ENCODE measurements at places on chromosomes 4 and X.

GRCh38 chr4:70538869-70539268 lies 20.5 kb downstream of the AMTN start:
- DNase-seq, result no peak

DNA sequence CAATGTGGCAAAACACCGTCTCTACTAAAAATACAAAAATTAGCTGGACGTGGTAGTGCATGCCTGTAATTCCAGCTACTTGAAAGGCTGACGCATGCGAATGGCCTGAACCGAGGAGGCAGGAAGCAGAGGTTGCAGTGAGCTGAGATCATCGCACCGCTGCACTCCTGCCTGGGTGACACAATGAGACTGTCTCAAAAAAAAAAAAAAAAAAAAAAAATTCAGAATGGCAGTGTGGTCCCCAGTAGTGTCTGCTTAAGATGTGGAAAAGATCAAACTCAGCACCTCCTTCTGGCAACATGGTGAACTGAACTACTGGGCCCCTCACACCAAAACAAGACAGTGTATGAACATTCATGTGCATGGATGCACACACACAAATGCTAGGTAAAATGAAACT lies 32.2 kb downstream of the SMS start:
- DNase-seq, result no peak

GRCh38 chrX:132900633-132901293 lies 57.7 kb downstream of the HS6ST2 start:
- DNase-seq, result no peak

- no peak for DNase-seq
These were observed 118.0 kb upstream of the GIMD1 start for GRCh38 chr4:106486533-106486932.

- no peak for DNase-seq
These were observed 33.4 kb downstream of the C4orf54 start for GRCh38 chr4:99624141-99624719.

- no peak for DNase-seq
These were observed 368.4 kb downstream of the RPA4 start for GRCh38 chrX:97252111-97252510.

- no peak for DNase-seq
These were observed 35.4 kb upstream of the CENPU start for GRCh38 chr4:184769141-184769765.

DNA sequence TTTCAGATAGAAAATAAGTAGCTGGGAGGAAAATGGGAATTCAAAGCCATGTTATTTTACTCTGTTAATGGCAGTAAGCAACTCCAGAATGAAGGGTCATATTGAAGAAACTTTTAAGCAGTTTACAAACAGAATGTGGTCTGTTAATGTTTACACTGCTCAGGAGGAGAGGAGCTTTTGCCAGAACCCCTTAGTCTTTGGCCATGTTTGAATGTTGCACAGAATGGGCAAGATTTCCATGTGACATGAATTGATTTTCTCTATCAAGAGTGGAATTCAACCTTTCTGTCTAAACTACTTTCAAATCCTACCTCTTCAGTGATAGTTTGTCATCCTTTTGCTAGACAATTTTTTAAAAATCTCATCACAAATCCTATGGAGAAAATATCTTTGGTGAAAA lies 115.8 kb upstream of the DGKK start:
- DNase-seq, result no peak

- no peak for DNase-seq
These were observed 2.7 kb downstream of the TMEM255A start for GRCh38 chrX:120308558-120308957.

- DNase-seq, result no peak
These were observed 22.7 kb downstream of the POU4F2 start for GRCh38 chr4:146661367-146661766.

- no peak for DNase-seq
These were observed 98.9 kb downstream of the CPEB2 start for GRCh38 chr4:15100994-15101695.

GRCh38 chr4:4542774-4543485 lies 1.1 kb upstream of the STX18 start:
- DNase-seq, result no peak

- no peak for DNase-seq
These were observed 11.6 kb downstream of the ENAM start for GRCh38 chr4:70640192-70640591.

DNA sequence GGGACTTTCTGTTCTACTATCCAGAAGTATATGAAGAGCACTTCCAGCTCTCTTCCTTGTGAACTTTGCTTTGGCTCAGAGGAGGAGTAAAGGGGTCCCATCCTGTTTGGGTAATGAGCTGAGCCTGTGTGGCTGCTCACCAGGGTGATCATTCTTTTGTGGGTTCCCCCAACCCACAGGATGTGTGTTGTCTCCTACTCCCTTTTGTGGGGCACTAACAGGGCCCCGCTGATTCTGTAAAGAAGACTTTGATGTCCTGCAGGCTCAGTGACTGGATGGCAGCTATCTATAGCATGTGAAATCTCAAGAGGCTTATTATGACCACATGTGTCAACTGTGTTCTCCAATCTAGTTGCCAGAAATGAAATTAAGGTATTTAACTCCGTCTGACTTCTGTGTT lies 40.8 kb downstream of the ZNF518B start:
- DNase-seq, result no peak

DNA sequence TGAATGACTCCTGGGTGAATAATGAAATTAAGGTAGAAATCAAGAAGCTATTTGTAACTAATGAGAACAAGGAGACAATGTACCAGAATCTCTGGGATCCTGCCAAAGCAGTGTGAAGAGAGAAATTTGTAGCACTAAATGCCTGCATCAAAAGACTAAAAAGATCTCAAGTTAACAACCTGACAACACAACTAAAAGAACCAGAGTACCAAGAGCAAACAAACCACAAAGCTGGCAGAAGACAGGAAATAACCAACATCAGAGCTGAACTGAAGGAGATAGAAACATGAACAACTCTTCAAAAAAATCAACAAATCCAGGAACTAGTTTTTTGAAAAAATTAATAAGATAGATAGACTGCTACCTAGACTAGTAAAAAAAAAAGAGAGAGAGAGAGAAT lies 8.4 kb downstream of the CFAP299 start:
- DNase-seq, result no peak

GRCh38 chrX:137574102-137574783 lies 8.3 kb downstream of the ZIC3 start:
- DNase-seq, result no peak

- no peak for DNase-seq
These were observed 44.9 kb downstream of the NAT8L start for GRCh38 chr4:2103843-2104547.

GRCh38 chrX:151019856-151020255 lies 36.7 kb downstream of the HMGB3 start:
- no peak for DNase-seq

DNA sequence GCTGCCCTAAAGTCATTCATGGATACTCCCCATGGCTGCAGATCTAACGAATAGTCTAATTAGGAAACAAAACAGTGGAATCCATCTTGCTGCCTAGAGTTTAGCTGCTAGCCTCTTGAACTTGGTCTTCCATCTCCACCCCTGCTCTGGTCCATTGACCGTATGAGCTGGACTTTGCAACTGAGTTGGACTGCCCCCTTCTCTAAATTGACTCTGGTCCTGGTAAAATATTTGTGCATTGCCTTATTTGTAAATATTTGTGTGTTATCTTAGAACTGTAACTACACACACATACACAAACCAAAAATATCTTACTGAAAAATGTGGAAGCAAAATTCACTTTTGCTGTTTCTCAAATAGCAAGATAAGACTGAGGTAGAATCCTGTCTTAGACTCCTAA lies 181.3 kb downstream of the NWD2 start:
- DNase-seq, result no peak

- no peak for DNase-seq
These were observed 308.4 kb upstream of the DIAPH2 start for GRCh38 chrX:96376266-96376665.

- no peak for DNase-seq
These were observed 936.6 kb upstream of the EPHA5 start for GRCh38 chr4:66606908-66607307.

- no peak for DNase-seq
These were observed 28.5 kb downstream of the SASH3 start for GRCh38 chrX:129808158-129808828.

- no peak for DNase-seq
These were observed 953.4 kb downstream of the FAT4 start for GRCh38 chr4:126268106-126268505.

DNA sequence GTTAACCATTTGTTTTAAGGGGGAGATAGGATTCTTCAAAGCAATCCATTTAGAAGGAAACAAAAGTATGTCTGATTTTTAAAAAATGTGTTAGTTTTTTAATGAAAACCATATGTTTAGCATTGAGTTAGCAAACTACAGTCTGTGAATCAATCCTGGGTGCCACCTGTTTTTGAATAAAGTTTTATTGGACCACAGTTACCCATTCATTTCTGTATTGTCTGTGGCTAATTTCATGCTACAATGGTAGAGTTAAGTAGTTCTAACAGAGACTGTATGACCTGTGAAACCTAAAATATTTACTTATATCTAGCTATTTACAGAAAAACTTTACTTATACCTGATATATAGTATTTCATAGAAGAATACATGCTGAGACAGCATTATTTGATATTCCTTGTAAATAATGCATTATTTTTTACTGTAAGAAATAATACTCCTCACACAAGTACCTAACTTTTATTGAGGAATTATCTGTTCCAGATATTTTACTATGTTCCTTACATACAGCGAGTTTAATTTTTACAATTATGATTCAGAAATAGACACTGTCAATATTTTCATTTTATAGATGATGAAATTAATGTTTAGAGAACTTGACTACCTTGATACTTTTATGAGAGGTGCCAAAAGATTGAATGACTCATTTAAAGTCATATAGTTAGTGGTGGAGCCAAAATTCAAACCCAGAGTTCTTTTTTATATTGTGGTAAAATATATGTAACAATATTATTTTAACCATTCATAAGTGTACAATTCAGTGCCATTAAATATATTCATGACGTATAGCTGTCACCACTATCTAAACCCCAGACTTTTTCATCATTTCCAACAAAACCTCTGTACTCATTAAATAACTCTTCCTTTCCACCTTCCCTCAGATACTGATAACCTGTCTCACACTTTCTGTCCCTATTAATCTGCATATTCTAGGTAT lies 122.0 kb downstream of the GLUD2 start:
- no peak for DNase-seq

GRCh38 chr4:148790691-148791090 lies 348.5 kb upstream of the NR3C2 start:
- DNase-seq, result no peak

GRCh38 chrX:50168241-50168687 lies 32.5 kb downstream of the AKAP4 start:
- no peak for DNase-seq

GRCh38 chrX:134423606-134424005 lies 36.4 kb upstream of the HPRT1 start:
- DNase-seq, result no peak

GRCh38 chrX:16629909-16630308 lies 20.0 kb upstream of the S100G start:
- no peak for DNase-seq

- no peak for DNase-seq
These were observed 197.6 kb downstream of the KIT start for GRCh38 chr4:54855191-54855854.

- DNase-seq, result no peak
These were observed 104.6 kb upstream of the KLF3 start for GRCh38 chr4:38559374-38559773.

- DNase-seq, result no peak
These were observed 78.1 kb upstream of the DHRSX start for GRCh38 chrX:2578864-2579263.

DNA sequence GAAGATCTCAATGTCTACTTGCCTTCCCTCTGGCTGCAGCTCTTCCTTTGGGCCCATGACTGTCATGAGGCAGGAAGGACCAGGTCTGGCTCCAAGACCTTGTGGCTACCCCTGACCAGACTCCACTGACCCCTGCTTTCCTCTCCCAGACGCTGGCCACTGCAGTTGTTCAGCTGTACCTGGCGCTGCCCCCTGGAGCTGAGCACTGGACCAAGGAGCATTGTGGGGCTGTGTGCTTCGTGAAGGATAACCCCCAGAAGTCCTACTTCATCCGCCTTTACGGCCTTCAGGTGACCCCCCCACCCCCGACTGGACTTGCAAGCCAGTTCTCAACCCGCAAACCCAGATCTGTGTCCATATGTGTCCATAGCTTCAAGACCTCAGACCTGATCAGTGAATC lies 535 bp downstream of the WAS start:
- no peak for DNase-seq

GRCh38 chr4:7507381-7507780 lies 72.7 kb upstream of the PSAPL1 start:
- DNase-seq, result no peak

- no peak for DNase-seq
These were observed 50.8 kb downstream of the HTRA3 start for GRCh38 chr4:8320386-8320750.

GRCh38 chrX:9865804-9866472 lies 79.7 kb downstream of the SHROOM2 start:
- no peak for DNase-seq

DNA sequence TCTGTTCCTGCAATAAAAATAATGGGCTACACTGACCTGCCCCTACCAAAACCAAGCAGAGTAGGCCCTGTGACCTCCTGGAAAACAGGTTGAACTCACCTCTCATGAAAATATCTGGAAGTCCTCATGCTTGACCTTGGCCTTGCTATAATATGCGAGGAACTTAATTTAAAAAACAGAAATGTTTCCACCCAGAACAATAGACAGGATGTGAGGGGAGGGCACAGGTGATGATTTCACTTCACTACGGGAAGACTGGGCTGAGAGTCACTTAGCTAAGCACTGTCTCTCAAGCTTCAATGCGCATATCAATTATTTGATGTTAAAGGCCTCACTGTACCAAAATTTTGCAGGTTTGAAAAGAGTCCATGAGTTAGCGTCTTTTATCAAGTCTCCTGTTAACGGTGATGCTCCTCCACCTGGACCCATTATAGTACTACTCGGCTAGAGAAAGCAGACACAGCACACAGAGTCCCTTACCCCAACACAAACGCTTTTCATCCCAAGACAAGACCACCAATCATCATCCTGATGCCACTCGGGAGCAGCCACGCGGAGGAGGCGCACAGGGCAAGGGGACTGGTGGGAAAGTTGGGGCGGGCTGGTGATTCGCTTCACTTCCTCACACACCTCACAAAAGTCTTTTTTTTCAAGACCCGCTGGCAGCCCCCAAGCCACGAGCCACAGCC lies 25.9 kb downstream of the ZNF721 start:
- DNase-seq, result no peak

GRCh38 chrX:81957900-81958545 lies 756.1 kb downstream of the SH3BGRL start:
- no peak for DNase-seq

DNA sequence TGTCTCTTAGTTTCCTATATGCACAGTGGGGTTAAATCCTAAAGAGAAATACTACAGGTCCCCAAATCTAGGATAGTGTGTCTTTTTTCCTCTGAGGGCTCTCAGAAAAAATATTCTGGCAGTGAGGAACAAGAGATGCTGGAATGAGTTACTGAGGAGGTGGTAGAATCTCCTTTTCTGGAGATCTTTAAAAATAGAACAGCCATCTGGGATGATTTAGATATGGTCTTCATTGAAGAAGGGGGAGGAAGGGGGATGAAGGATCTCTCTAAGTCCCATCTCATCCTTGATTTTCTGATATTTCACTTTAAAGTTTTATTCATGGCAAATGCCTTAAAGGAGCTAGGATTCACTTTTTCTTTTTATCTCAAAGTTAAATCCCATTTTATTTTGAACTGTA lies 235.0 kb downstream of the MAML3 start:
- DNase-seq, result no peak

- no peak for DNase-seq
These were observed 186.7 kb downstream of the LARP7 start for GRCh38 chr4:112823606-112824005.

GRCh38 chrX:69510914-69511513 lies 6.9 kb downstream of the NALF2 start:
- DNase-seq, result no peak

- DNase-seq, result no peak
These were observed 27.1 kb downstream of the IGFBP7 start for GRCh38 chr4:57083090-57083489.

All from NCI-H2081 treated with DMSO at 0.1 percent for 48 hours (cell line).